ENCODE measurements at places on chromosomes 11 and 22.

- DNase-seq = no peak
These were observed 2.1 kb downstream of the BARX2 start for GRCh38 chr11:129377739-129378138.

DNA sequence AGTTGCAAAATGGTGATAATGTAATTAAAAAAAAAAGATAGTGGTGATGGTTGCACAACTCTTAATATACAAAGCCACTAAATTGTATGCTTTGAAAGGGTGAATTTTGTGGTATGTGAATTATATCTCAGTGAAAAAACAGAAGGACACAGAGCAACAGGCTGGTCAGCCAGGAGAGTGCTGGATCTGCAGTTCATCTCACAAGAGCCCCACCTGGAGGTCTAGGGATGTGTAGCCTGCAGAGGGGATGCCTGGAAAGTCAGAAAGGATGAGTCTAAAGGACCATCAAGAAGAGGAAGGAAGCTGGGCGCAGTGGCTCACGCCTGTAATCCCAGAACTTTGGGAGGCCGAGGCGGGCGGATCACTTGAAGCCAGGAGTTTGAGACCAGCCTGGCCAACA is 9.0 kb downstream of the POLR3H start:
- no peak for DNase-seq

GRCh38 chr11:66739983-66740382 is 11.0 kb upstream of the SPTBN2 start:
- DNase-seq = no peak

DNA sequence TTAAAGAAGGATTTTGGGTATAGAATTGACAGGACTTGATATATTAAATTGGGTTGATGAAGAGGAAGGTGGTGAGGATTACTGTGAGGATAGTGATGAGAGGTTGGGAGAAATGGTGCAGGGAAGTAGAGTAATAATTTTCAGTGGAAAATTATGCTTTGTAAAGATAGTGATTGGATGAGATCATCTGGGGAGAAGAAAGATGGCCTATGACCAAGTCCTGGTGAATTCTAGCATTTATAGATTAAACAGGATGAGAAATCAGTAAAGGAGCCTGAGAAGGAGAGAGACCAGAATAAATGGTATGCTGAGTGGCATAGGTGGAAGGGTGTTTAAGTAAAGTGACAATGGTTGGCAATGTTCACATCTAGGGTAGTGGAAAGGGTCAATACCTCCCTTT is 15.0 kb downstream of the IPO7 start:
- DNase-seq = no peak

- DNase-seq = no peak
These were observed 2.1 kb downstream of the SMIM38 start for GRCh38 chr11:69157822-69158231.

DNA sequence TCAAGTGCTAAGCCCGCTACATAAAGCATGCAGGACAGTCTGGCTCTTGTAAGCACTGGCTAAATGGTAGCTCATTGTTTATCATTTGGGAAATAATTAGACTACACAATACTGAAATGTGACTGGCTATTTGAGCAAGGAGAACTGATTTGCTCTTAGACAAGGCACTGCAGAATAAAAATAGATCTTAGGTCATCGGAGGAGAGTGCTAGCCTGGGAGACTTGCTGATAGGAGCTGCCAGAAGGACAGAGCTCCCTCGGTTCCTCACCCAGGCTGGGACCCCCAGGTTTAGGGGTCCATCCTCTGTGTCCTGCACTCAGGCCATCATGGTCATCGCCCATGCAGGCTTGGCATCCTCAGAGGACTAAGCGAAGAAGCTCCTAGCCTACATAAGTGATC is 184.4 kb upstream of the NCAM1 start:
- no peak for DNase-seq

DNA sequence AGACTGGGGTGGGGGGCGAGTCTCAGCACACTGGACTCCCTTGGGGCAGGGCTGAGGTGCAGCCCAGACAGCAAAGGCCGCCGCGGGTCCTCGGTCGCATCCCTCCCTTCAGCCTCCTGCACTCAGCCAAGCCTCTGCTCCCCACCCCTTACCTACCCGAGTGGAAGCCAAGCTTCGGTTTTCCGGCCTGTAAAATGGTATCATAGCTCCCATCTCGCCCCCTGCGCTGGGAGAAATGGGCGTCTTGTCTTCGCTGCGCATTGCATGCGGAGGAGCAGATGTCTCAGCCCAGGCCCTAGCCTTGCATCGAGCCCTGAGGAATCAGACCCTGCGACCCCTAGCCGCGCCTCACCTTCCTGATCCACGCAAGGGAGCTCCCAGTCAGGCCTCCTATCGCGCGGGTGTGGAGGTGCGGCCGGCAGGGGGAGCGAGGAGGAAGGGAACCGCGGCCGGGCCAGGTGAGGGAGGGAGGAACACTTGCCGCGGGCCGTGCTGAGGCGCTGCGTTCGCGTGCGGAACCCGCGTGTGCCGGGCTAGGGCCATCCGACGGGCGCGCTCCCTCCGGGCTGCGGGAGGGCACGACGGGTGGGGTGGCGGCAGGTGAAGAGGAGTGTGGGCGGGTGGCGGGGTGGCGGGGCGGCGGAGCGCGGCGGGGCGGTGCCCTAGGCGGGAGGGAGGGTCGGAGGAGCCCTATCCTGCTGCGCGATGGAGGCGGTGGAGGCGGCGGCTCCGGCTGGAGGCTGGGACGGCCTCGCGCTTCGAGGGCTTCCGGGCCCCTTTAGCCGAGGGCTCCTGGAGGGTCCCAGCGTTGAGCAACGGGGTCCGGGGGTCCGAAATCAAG is 4.1 kb upstream of the TBX1 start:
- DNase-seq = no peak

DNA sequence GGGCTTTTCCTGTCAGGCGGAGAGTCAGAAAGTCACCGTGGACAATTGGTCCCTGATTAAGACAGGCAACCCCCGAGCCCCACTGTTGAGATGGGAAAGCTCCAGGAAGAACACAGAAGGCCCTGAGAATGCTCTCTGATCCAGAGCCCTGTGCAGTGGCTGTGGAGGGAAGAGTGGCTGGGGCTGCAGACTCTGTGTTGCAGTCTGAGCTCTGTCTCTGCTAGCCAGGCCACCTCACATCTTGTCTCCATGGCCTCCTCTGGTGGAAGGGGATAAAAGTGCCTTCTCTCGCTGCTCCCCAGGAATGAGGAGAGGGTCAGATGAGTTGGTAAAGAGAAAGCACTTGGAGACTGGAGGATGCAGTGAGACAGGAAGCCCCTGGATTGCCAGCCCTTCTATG is 141.2 kb downstream of the CEP164 start:
- DNase-seq = no peak
